ENCODE measurements at places on chromosomes 13 and 19. TPM values are rescaled to one million over a fixed set of nuclear protein-coding genes. Genes with fewer than 3 reads are reported as not detected.

SIGLEC6 gene
- 0.23 TPM for total RNA-seq

NEK5 gene
- 13.3 TPM for total RNA-seq

VRK3 gene
- total RNA-seq: 48.0 TPM

CYP2F1 gene
- total RNA-seq: 16.4 TPM

NUMBL gene
- total RNA-seq: 41.2 TPM

RASGRP4 gene
- total RNA-seq: 4.5 TPM

CYP4F8 gene
- not detected for total RNA-seq

VSTM1 gene
- 1.4 TPM for total RNA-seq

URAD gene
- total RNA-seq: not detected

PSG7 gene
- total RNA-seq: not detected

S1PR5 gene
- 0.26 TPM for total RNA-seq

ZNF574 gene
- total RNA-seq: 13.7 TPM

DZIP1 gene
- 26.4 TPM for total RNA-seq

DHX34 gene
- 18.2 TPM for total RNA-seq

PTGER1 gene
- total RNA-seq: 4.3 TPM

RNF225 gene
- total RNA-seq: 1.5 TPM

GPR12 gene
- not detected for total RNA-seq

LHB gene
- 0.74 TPM for total RNA-seq

CLDN10 gene
- total RNA-seq: 4.4 TPM

MPV17L2 gene
- total RNA-seq: 3.2 TPM

MEIOSIN gene
- total RNA-seq: not detected

ZNF91 gene
- 38.6 TPM for total RNA-seq

FFAR2 gene
- 2.6 TPM for total RNA-seq

GJA3 gene
- total RNA-seq: not detected

DACT3 gene
- total RNA-seq: 7.8 TPM

KIR2DL1 gene
- not detected for total RNA-seq

GPC5 gene
- 8.1 TPM for total RNA-seq

GNA15 gene
- total RNA-seq: 18.6 TPM

C13orf46 gene
- 1.1 TPM for total RNA-seq

PTH2 gene
- total RNA-seq: not detected

ZNF561 gene
- 53.2 TPM for total RNA-seq

RYR1 gene
- total RNA-seq: 5.2 TPM

CYP4F12 gene
- 4.2 TPM for total RNA-seq

WASF3 gene
- total RNA-seq: 14.4 TPM

FAM174C gene
- 66.5 TPM for total RNA-seq

ELANE gene
- 1.4 TPM for total RNA-seq

MBD3L2 gene
- not detected for total RNA-seq

BLOC1S3 gene
- total RNA-seq: 7.5 TPM

SYCN gene
- total RNA-seq: not detected

CGB5 gene
- not detected for total RNA-seq

NOVA2 gene
- 11.6 TPM for total RNA-seq

CPAMD8 gene
- 38.5 TPM for total RNA-seq

F2RL3 gene
- total RNA-seq: 5.8 TPM

CD79A gene
- 2.6 TPM for total RNA-seq

MADCAM1 gene
- 0.80 TPM for total RNA-seq

SLC46A3 gene
- total RNA-seq: 7.5 TPM

CGB2 gene
- total RNA-seq: not detected

FGF21 gene
- not detected for total RNA-seq

SH2D3A gene
- 16.6 TPM for total RNA-seq

SPACA4 gene
- not detected for total RNA-seq

CYP2B6 gene
- total RNA-seq: 1.2 TPM

MYO9B gene
- 44.3 TPM for total RNA-seq

SLC17A7 gene
- 0.51 TPM for total RNA-seq

PGLYRP2 gene
- not detected for total RNA-seq

SNRNP70 gene
- total RNA-seq: 251 TPM
